ENCODE measurements at places on chromosomes 4 and X.

- no peak for DNase-seq
These were observed 12.8 kb downstream of the SCARB2 start for GRCh38 chr4:76200771-76201231.

DNA sequence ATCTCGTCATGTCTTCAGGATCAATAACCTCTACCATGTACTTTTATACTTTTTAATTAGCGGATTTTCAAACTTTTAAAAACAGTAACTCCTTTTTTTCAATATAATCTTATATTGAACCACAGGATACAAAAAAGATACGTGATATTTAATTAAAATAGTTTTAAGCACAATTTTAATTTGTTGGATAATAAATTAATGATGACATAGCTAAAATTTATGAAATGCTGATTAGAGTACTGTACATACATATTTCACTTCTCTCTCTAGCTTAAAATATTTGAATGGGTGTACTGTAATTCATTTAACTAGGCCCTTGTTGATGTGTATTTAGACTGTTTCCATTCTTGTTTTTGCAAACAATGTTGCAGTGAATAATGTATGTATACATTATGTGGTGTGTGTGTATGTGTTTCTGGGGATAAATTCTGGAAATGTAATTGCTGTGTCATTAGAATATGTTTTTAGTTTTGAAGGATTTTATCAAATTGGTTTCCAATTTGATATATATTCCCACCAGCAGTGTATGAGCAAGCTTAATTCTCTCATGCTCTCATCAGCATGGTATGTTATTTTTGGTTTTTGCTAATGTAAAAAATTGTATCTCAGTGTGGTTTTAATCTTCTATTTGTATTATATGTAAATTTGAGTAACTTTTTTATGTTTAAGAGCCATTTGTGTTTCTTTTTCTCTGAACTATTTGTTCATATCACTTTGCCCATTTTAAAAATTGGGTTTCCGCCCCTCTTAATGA lies 66.4 kb downstream of the CDKL5 start:
- DNase-seq: no peak

GRCh38 chr4:53476232-53477037 lies 99.0 kb downstream of the FIP1L1 start:
- DNase-seq: no peak

DNA sequence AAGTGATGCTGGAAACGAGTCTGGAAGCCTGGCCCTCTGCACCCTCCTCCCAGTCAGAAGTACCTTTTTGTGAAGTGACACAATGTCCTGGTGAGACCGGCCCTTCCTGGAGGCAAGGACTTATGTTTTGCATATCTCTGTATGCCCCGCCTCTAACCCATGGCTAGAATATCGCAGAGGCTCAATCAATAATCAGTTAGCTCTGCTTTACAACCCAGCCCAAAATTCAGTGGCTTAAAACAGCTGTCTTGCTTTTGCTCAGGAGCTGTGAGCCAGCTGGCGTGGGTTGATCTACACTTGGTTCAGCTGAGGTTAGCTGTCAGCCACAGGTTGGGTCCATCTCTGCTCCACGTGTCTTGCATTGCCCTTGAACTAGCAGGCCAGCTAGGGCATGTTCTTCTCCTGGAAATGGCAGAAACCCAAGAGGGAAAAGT lies 98.8 kb upstream of the METTL14 start:
- DNase-seq: no peak

DNA sequence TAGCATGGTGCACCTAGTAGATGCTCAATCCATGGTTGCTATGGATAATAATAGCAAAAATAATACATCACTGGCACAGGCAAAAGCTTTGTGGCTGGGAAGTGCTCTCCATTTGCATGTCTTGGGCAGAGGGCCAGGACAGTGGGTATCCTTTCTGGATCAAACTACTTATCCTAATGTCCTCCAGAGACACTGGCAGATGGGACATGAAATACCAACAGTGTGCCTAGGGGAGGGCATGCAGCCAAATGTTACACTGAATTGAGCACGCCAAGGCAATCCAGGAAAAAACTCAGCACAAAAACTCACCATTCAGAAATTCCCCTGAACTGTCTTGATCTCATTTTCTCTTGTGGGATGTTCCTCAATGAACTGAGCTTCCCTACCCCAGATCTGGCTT lies 98.6 kb upstream of the SCML1 start:
- DNase-seq: no peak

GRCh38 chr4:107183155-107183774 lies 147.2 kb upstream of the DKK2 start:
- peak; percentile 24 for DNase-seq

GRCh38 chrX:115459883-115460880 lies 100.8 kb upstream of the PLS3 start:
- DNase-seq: no peak

- DNase-seq: peak; percentile 44
These were observed 2.0 kb downstream of the BCOR start for GRCh38 chrX:40095583-40096394.

GRCh38 chr4:75654905-75655304 lies 18.3 kb downstream of the G3BP2 start:
- DNase-seq: peak; percentile 44

- DNase-seq: no peak
These were observed 238.9 kb downstream of the NR3C2 start for GRCh38 chr4:148203056-148203898.

DNA sequence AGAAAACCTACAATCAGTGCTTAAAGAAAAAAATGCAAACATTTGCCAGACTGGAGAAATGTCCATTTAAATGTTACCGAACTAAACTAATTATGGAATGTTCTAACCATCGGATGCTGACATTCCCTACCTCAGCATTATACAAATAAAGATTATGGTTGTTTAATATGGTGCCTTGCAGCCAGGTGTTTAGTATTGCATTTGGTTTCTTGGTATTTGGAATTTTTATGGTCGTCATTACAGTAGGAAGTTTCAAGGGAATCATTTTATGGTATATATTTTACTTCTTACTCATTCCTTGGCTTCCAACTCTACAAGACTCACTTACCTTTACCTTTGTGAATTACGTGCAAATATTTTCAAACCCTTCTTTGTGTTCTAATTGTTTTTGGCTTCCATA lies 103.1 kb upstream of the PNPLA4 start:
- DNase-seq: no peak

- DNase-seq: no peak
These were observed 205.4 kb downstream of the HS3ST1 start for GRCh38 chr4:11223311-11223710.

DNA sequence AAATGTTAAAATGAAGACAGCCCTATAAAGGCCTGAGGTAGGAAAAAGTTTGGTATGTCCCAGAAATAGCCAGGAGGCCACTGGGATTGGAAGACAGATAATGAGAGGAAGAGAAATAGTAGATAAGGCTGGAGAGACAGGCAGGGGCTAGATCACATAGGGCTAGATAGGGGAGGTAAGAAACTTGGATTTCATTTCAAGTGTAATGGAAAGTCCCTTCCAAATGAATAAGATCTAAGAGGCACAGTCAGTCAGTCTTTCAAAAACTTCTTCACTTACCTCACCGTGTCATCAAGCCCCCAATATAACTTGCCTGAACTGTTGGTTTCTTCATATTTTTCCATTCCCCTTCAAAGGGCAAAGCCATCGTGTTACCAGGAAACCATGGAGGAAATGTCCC lies 121.8 kb downstream of the SPCS3 start:
- no peak for DNase-seq

DNA sequence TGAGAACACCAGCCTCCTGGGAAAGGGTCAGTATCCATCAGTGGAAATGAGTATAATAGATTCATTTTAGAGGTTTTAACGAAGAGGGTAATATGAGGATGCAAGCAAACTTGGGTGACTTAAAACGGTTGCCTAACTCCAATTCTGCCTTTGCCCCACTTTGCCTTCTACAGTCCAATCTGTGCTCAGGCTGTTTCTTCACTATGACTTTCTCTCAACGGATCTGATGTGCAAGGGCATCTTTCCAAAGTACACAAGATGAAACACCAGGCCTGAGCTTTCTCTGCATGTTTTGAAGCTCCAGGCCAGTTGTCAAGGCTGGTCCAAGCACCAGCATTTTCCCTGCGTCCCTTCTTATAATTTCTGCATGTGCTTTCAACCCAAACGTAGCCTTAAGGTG lies 68.0 kb upstream of the TMEM164 start:
- no peak for DNase-seq

- DNase-seq: no peak
These were observed 7.3 kb downstream of the PITX2 start for GRCh38 chr4:110615353-110616237.

DNA sequence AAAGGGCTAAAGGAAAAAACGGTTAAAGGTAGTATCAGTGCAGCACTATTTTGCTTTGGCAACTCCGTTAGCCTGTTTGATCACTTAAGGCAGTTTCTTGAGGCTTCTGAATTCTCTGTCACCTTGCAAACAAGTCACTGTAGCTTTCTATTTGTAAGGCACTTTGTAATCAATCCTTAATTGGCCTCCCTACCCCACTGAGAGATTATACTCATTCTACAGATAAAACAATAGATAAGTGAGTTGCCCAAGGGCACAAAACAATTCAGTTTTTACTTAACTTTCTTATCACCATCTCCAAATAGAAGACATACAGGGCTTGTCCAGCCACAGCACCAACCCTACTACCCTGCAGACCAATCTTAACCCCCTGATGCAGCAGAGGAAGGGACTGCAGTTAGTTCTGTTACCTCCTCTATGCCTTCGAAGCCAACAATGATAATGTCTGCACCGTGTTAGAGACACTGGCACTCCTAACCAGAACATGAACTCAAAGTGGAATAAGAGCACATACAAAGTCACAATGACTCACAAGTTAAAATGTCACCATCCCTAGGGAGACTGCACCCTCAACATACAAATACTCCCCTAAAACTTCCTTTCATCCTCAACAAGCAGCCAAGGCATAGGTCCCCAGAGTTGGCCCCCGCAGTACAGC lies 1.7 kb downstream of the TMEM185A start:
- DNase-seq: no peak

- DNase-seq: no peak
These were observed 235.9 kb downstream of the SHOX start for GRCh38 chrX:866441-866990.

DNA sequence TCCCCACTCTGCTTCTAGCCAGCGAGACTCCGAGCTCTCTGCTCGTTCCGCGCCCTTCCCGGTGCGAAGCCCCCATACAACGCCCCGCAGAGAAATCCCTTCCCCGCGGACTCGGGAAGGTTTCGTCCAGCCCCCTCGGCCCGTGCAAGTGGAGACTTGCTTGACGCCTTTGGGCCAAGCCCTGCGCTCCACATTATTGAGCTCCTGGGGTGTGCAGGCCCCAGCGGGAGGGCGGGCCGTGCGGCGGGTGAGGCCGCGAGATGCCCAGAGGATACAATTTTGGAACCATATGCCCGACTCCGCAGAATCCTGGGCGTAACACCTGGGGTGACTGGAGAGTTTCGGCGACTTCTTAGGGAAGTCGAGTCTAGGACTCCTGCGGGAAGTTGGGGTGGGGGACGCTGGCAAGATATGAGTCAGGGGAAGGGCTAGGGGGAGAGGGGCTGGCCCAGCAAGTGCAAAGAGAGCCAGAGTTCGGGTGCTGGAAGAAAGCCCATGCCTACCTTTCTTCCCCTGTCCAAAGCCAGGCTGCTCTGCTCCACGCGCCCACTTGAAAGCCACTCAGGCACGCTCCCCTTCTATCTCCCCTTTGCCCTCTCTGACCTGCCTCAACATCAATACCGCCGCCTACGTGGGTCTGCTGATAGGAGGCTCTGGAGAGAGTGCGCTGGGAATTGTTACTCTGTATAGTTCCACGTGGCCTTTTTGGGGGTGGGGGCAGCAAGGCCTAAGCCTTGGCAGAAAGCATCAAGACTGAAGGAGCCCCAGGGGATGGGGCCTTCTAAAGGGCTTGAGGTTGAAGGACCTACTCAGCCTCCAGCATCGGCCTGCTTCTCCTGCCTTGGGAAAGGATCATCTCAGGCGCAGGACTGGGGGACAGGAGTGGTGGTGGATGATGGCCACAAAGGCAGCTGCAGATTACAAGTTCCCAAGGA lies 1.2 kb upstream of the ELF4 start:
- DNase-seq: no peak
